Astrocyte of the hippocampus (primary cell): ENCODE measurements at places on chromosomes 2 and 18.

- peak; percentile 71 for DNase-seq
Observed at GRCh38 chr18:50194631-50195532, at the start of gene MYO5B. MYO5B (minus strand) TSS chr18:50195147; CDS start chr18:50194793, 354 bp downstream.

GRCh38 chr18:5556310-5556974, 12.6 kb upstream of the EPB41L3 start:
- peak; percentile 59 for DNase-seq

- no peak for DNase-seq
Observed at GRCh38 chr2:25514043-25514637, 159.2 kb downstream of the DTNB start.

DNA sequence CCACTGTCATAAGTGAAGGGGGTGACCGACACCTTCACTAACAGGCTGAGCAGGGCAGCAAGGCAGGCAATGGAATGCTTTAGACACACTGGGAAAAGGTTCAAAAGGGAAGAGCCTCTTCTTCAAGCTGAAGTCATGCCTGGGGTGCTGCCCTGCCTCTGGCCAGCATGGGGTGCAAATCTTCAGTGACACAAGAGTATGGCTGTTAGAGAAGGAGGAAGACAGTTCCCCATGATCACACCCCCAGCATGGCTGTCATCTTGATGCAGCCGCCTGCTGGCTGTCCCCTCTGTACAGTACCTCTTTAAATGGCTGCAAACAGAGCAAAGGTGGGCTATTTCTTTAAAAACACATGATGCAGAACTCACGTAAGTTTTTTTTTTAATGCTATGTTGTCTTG, 71.9 kb downstream of the INPP4A start:
- DNase-seq: no peak

- DNase-seq: peak; percentile 48
Observed at GRCh38 chr2:226489775-226490541, 309.7 kb downstream of the IRS1 start.

DNA sequence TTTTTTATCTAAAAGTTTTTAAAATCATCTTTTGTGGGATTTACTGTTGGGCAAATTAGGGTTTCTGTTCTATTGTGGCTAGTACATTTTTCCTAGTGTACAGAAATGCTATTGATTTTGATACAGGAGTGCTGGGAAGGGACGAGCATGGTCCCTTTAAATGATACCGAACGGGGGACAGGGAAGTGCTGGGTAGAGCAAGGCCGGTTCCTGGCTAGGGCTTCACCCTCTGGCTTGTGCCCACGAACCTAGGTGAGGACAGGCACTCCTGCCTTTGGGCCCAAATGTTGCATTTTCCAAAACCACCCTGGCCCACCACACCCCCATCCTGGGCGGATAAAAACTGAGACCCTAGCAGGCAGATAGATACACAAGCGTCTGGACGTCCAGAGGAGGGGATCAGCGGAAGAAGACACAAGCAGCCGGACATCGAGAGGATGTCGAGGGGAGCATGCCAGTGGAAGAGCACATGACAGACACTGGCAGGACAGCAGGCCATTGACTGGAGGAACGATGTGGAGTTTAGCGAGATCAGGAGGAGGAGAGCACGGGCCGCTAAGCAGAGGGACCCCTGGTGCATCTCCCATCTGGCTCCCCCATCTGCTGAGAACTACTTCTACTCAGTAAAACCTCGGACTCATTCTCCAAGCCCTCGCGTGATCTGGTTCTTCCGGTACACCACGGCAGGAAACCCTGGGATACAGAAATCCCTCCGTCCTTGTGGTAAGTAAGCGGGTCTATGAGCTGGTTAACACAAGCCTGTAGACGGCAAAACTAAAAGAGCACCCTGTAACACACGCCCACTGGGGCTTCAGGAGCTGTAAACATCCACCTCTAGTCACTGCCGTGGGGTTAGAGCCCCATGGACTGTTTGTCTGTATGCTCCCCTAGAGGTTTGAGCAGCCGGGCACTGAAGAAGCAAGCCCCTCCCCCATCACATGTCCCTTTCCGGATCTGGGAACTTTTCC, 13.5 kb upstream of the CALCRL start:
- no peak for DNase-seq

DNA sequence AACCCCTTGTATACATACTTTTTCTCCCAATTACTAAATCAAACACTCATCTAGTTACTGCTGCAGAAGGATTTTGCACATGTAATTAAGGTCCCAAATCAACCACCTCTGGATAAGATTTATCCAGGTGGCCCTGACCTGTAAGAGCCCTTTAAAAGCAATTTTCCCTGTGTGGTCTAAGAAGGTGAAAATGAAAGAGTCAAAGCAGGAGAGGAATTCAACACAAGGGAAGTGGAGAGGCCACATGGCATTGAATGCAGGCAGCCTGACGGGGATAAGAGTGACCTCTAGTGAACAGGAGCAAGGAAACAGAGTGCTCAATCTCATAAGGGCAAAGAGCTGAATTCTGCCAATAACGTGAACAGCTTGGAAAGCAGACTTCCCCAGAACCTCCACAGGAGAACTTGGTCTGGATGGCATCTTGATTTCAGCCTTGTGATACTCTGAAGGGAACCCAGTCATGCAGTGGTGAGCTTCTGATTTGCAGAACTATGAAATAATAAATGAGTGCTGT, 27.2 kb downstream of the PPP3R1 start:
- DNase-seq: no peak

- no peak for DNase-seq
Observed at GRCh38 chr2:65436824-65437221, 4.4 kb upstream of the SPRED2 start.

- no peak for DNase-seq
Observed at GRCh38 chr2:100237163-100237562, 85.1 kb downstream of the LONRF2 start.

- no peak for DNase-seq
Observed at GRCh38 chr18:49819823-49820671, 6.7 kb upstream of the ACAA2 start.

- no peak for DNase-seq
Observed at GRCh38 chr18:23572012-23572411, 14.3 kb downstream of the NPC1 start.

DNA sequence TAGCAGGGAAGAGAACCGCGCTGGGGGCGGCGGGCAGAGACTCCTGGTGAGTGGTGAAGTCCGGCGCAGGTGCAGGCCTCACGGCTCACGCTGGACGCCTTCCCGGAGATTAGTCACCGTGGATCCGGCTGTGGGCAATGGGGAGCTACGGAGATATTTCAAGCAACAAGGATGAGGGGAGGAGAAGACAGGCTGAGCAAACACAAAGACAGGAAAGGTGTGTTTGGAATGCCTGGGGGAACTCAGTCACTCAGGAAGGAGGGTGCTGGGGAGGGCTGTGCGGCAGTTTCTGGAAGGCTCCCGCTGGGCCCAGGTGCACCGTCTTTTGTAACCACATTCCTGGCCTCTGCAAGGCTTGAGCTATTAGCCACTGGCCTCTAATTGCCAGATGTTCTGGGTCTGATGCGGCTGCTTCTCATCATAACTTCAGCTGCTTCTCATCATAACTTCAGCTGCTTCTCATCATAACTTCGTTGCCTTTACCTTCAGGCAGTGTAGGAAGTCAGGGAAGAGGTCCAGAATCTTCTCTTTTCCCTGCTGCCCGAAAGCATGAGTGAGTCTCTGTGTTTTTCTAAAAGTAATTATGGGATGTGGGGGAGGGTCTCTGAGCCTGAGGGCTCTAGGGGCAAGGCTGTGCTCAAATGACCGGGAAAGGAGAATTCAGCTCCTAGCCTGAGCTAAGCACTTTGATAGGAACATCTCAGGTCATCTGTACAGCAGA, 118.9 kb downstream of the PXDN start:
- DNase-seq: peak; percentile 82

DNA sequence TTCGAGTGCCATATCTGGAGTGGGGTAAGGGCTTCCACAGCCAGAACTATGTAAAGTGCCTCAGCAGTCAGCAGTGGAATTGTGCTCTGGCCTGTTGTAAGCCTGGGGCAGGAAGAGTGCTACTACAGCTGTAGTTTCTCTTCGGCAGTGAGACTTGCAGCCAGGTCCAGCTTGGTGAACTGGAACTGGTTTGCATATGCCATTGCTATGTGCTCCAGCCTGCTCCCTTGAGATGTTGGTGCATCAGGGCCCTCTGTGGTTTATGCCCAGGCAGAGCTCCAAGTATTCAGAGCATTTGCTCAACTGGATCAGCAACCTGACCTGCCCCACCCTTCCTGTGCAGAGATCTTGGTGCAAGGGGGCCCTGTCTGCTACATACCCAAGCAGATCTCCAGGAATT, 47.8 kb downstream of the ZNF804A start:
- peak; percentile 72 for DNase-seq

- no peak for DNase-seq
Observed at GRCh38 chr2:178865999-178866398, 58.8 kb upstream of the TTN start.

- DNase-seq: no peak
Observed at GRCh38 chr18:13465476-13465875, 246.9 kb downstream of the LDLRAD4 start.

DNA sequence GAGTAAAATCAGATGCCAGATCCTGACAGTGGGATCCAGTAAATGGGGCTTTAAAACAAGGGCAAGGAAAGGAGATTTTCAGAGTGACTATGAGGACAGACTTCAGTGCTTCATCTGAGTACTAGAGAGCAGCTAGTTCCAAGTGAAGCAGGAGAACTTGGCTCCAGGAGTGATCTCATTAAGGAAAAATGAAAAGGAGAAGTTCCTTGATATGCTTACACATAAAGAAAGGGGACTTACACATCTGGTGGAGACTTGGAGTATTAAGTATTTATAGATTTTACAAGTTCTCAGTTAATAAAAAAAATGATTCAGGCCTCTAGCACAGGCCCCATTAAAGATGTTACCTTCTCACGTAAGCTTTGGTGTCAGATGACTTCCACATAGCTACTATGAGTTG, 105.8 kb downstream of the ICOS start:
- no peak for DNase-seq

GRCh38 chr2:191049728-191050639, 36.0 kb upstream of the STAT1 start:
- DNase-seq: peak; percentile 56

DNA sequence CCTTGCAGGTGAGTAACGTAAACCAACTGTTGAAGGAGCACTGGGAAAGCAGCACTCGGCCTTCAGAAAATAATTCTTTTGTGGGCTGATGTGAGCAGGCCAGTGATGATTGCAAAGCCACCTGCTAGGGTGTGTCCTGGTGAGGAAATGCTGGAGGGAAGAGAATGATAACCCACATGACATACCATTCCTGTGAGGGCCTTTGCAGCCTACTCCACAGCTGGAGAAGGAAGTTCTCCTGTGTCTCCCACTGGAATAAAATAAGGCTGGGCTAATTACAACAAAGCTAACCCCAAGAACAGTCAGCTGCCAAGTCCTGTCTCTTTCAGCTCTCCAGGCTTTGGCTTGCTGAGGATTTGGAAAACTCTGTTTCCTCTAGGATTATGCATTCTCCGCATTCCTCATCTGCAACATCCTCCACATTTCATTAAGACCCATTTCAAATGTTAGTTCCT, 16.7 kb upstream of the DSG1 start:
- DNase-seq: peak; percentile 65

DNA sequence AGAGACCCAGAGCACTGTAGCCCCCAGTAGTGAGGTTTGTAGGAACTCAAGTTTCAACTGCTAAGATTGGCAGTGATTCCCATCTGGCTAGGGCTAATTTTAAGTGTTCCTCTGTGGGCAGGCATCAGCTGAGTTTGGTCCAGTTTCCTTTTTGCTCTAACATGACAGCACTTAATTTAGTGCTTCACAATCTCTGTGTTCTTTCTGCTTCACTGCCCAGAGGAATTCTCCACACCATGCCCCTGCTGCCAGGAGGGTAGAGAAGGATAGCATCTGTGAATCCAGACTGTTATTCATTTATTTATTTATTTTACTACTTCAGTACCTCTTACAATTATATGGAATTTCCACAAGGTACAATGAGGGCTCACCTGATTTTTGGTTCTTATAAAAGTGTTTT, 549.9 kb upstream of the FSIP2 start:
- peak; percentile 60 for DNase-seq

- DNase-seq: peak; percentile 60
Observed at GRCh38 chr18:43620936-43621335, 343.6 kb upstream of the SYT4 start.

GRCh38 chr2:240358080-240358479, 77.4 kb upstream of the GPC1 start:
- DNase-seq: no peak

- peak; percentile 30 for DNase-seq
Observed at GRCh38 chr2:68330691-68331090, 10.9 kb upstream of the CNRIP1 start.

DNA sequence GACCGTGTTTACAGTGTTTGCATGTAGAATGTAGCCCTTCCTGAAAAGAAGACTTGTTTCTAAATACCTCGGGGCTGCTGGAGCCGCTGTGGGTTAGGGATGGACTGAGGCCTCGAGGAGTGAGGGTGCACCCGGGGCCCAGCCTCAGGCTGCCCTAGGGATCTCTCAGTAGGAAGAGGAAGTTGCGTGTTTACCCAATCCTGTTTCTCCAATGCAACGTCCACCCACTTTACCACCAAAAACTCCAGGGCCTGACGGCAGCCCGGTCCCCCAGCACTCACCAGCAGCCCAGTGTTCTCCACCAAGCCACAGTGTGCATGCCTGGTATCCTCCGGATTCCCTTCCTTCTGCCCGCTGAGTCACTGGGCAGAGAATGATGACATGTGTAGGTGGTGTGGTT, 255.8 kb downstream of the GLI2 start:
- no peak for DNase-seq

- peak; percentile 94 for DNase-seq
Observed at GRCh38 chr18:58567453-58568196, 61.3 kb downstream of the ALPK2 start.

- DNase-seq: no peak
Observed at GRCh38 chr2:218082586-218083351, 13.7 kb downstream of the RUFY4 start.

DNA sequence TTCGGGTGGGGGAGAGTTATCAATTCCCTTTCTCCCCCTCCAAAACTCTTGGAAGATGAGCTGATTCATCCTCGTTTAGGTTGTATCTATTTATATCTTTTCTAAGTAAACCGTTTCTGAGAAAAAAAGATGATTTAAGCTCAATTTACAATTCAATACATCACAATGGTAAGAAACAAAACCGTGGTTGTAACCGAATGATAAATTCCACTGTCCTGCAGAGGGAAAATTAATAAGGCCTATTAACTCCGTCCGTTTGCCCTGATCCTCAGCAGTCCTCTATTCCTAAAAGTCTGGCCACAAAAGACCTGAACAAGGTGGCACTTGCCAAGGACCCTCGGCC, 286.2 kb downstream of the TCF4 start:
- no peak for DNase-seq

DNA sequence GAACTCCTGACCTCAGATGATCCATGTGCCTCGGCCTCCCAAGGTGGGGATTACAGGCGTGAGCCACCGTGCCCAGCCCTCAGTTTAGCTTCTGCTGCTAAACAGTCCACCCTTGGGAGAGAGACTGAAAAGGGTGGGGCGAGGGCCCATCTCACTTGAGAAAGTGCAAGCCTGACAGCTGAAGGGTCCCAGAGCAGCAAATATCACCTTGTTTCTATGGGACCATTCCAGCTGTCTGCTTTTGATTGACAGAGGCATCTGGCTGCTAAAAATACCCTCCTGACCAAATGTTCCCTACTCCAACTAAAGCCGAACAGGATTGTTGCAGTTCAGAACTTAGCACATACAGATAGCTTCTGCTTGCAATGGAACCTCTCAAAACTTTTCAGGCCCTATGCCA, 436 bp upstream of the SMYD1 start:
- DNase-seq: no peak
